ENCODE measurements at places on chromosomes 4 and X. TPM values are rescaled to one million over a fixed set of nuclear protein-coding genes. Genes with fewer than 3 reads are reported as not detected.

SMPX gene
- not detected for polyA plus RNA-seq

BST1 gene
- 2.7 TPM for polyA plus RNA-seq

FMR1NB gene
- not detected for polyA plus RNA-seq

MAOB gene
- 13.6 TPM for polyA plus RNA-seq

UGT2A1 gene
- polyA plus RNA-seq: not detected

DRD5 gene
- not detected for polyA plus RNA-seq

TNIP3 gene
- polyA plus RNA-seq: 0.40 TPM

STK32B gene
- 1.5 TPM for polyA plus RNA-seq

NKX1-1 gene
- polyA plus RNA-seq: not detected

ANXA3 gene
- polyA plus RNA-seq: 90.0 TPM

ARL13A gene
- not detected for polyA plus RNA-seq

GYPA gene
- polyA plus RNA-seq: not detected

SHROOM2 gene
- 1.7 TPM for polyA plus RNA-seq

REPS2 gene
- 11.3 TPM for polyA plus RNA-seq

TEX11 gene
- 4.6 TPM for polyA plus RNA-seq

JADE3 gene
- polyA plus RNA-seq: 3.0 TPM

SUPT20HL2 gene
- polyA plus RNA-seq: not detected

CXCL11 gene
- 3.4 TPM for polyA plus RNA-seq

PIM2 gene
- 12.7 TPM for polyA plus RNA-seq

EFHC2 gene
- 1.5 TPM for polyA plus RNA-seq

CFAP47 gene
- not detected for polyA plus RNA-seq

PAK3 gene
- polyA plus RNA-seq: 0.76 TPM

H2BW2 gene
- not detected for polyA plus RNA-seq

FGD1 gene
- polyA plus RNA-seq: 3.3 TPM

NALF2 gene
- 0.78 TPM for polyA plus RNA-seq

VCX2 gene
- polyA plus RNA-seq: not detected

SRPK3 gene
- 0.35 TPM for polyA plus RNA-seq

HERC6 gene
- 4.4 TPM for polyA plus RNA-seq

CT45A2 gene
- polyA plus RNA-seq: not detected

IL1RAPL1 gene
- polyA plus RNA-seq: not detected

Measured in stomach (tissue), 19 donors.